Hepatic stellate cell (primary cell): ENCODE measurements at places on chromosomes 6 and 20.

- peak; percentile 14 for DNase-seq
These were observed 193.5 kb downstream of the UNC5CL start for GRCh38 chr6:40845553-40845952.

DNA sequence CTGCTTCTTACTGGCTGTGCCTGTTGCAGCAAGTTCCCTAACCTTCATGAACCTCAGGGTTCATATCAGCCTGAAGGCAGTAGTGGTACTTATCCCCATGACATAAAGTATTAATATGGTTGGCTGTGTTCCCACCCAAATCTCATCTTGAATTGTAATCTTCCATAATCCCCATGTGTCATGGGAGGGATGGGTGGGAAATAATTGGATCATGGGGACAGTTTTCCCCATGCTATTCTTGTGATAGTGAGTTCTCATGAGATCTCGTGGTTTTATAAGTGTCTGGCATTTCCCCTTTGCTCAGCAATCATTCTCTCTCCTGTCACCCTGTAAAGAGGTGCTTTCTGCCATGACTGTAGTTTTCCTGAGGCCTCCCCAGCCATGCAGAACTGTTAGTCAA, 61.8 kb downstream of the FAM229B start:
- DNase-seq, result no peak

DNA sequence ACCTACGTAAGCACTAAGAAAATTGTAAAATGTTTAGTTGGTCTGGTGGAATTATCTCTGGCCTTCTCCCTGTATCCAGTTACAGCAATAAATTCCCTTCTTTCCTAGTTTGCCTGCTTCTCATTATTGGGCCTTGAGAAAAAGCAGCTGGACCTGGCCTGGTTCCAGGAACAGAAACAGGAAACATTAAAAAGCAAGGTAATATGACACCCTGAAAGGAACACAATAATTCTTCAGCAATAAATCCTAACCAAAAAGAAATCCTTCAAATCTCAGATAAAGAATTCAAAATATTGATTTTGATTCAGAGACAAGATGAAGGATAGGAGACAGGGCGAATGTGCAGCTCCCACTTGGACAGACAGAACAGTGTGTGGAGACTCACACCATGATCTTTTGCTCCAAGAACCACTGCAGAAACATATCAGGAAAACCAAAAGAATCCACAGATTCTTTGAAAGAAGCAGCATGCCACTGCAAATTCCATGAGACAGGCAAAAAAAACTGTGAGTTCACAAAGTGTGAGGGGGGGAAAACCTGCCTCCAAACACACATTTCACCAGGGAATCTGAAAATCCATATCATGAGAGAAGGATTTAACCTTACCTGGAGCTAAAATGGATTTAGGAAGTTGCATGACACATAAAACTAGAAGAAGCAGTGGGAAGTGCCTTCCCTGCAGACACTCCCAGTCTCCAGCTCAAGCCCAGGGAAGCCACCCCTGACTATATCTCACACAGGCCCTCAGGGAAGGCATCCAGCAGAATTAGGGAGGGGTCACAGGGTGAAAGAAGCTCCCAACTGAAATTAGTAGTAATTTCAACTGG, 28.9 kb downstream of the TREM1 start:
- no peak for DNase-seq

GRCh38 chr20:61657721-61658377, 405.8 kb downstream of the CDH4 start:
- no peak for DNase-seq

GRCh38 chr6:156731396-156731795, 45.8 kb upstream of the ARID1B start:
- peak; percentile 17 for DNase-seq

DNA sequence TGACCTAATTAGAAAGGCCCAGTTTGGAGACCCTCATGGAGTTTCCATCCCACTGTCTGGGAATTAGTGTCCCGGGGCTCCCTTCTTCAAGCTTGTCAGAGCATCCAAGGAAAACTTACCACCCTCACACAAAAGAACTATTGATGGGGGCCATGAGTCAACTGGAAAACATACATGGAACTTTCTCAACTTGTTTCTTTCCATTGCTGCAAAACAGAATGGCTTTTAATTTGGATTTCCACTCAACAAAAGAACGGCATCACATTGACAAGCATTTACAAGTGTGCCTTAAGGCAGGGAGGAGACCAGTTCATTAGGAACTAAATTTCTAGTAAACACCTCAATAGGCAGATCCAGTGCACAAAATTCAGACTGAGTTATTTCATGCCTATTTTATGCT, 289.1 kb upstream of the PREP start:
- DNase-seq, result no peak

DNA sequence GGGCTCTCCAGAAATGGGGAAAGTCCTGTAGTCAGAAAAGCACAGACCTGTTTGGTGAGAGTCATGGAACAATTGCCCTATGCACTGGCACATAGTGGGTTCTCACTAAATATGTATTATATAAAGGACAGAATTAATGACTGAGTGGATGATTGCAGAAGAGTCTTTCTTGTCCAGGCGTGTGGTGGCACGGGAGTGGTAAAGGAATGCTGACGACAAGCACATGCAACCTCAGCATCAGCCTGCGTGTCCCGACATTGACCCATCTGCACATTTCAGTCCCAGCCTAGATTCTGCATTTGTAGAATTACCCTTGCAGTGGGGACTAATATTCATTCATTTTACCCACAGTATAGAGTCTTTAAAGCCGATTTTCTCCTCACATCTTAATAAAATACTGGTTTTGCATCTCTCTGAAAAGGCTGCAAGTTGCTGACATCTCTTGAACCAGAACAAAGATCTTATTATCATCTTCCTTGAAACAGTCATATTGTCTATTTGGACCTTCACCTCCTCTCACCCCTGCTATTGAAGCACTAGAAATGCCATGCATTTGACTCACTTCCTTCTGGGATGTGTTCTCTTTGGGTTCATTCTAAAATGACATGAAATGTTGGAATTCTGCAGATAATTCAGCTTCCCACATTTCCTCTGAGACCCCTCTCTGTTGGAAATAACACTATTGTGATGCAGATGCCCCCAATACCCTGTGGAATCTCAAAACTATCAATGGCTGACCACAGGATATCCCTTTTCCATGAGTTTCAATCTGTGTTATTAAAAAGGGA, 883.6 kb upstream of the FLRT3 start:
- DNase-seq, result no peak

DNA sequence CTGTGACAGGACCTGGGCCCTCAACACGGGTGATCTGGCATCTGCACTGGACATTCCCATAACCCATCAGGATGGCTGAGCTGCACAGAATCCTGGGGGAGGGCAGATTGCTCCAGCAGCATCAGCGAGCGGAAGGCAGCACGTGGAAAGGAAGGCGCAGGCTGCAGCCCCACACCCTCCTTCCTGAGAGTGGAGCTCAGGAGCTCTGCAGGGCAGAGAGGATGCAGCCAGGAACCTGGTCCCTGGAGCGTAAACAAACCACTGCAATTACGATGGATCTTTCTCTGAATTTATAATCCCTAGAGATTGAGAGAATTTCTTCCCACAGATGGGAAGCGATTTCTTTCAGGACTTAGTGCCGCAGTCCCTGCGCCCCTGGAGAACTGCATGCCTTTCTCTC, 39.7 kb upstream of the EMILIN3 start:
- no peak for DNase-seq

GRCh38 chr20:53981130-53981529, 89.3 kb downstream of the BCAS1 start:
- DNase-seq, result no peak

GRCh38 chr6:158595223-158595622, 35.3 kb downstream of the TMEM181 start:
- no peak for DNase-seq

DNA sequence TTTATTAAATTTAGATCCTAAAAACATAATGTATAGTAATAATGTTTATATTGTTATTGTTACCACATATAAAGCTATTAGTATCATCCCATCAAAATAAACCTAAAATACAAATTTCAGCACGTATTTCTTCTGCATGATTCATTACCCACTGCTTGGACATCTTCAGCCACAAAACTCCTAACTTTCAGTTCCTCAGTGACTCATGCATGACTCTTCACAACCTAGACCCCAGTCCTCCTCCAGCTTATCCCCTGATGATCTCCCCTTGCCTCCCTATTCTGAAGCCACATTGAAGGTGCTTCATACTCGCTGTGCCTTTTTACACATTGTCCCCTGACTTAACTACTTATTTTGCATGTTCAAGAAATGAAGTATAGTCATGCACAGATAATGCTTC, 11.2 kb upstream of the GPRC6A start:
- DNase-seq, result no peak

DNA sequence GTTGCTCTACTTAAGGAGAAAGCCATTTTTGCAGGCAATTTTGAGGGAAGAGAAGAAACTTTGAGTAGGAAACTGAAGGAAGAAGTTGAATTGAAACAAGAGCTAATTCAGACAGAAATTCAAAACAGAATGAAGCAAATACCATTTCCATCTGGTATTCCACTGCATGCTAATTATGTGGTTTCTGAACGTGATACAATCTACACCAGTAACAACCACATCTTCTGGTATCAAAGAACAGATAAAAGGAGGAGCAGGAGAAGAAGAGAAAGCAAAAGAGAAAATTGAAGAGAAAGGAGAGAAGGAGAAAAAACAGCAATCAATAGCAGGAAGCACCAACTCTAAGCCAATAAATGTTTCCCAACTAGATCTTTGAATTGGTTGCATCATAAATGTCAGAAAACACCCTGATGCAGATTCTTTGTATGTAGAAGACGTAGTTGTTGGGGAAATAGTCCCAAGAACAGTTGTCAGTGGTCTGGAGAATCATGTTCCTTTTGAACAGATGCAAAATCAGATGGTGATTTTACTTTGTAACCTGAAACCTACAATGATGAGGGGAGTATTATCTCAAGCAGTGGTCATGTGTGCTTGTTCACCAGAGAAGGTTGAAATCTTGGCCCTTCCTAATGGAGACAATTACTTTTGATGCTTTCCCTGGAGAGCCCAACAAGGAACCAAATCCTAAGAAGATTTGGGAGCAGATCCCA, 132.4 kb downstream of the MACROD2 start:
- no peak for DNase-seq
